ENCODE measurements at places on chromosomes 1 and 21. TPM values are rescaled to one million over a fixed set of nuclear protein-coding genes. Genes with fewer than 3 reads are reported as not detected.

Gene RBBP5
- 30.3 TPM for total RNA-seq

Gene KCNK1
- total RNA-seq = 0.56 TPM

Gene ZFP69B
- total RNA-seq = 4.2 TPM

Gene AHCTF1
- total RNA-seq = 32.8 TPM

Gene GJC2
- 2.7 TPM for total RNA-seq

Gene SARS1
- 281 TPM for total RNA-seq

Gene DYNLT5
- 2.5 TPM for total RNA-seq

Gene MMEL1
- under 0.01 TPM for total RNA-seq

Gene ACTA1
- not detected for total RNA-seq

Gene TEX38
- total RNA-seq = not detected

Gene KRTAP19-1
- total RNA-seq = not detected

Gene RGS8
- 0.28 TPM for total RNA-seq

Gene SDC3
- total RNA-seq = 6.9 TPM

Gene PLEKHA6
- under 0.01 TPM for total RNA-seq

Gene CNTN2
- under 0.01 TPM for total RNA-seq

Gene AQP10
- total RNA-seq = 0.19 TPM

Gene HNRNPR
- total RNA-seq = 53.8 TPM

Gene TENT5C
- total RNA-seq = 2.0 TPM

Gene SLC9C2
- total RNA-seq = not detected

Gene NOL9
- total RNA-seq = 16.9 TPM

Gene WNT2B
- total RNA-seq = 3.4 TPM

Gene CLCA2
- 1.7 TPM for total RNA-seq

Gene C1QTNF12
- 0.85 TPM for total RNA-seq

Data from regular cardiac myocyte (primary cell).